Spinal cord (tissue), 10 donors: ENCODE measurements at places on chromosomes 1 and 21.

GRCh38 chr1:147549526-147549925 is 8.2 kb downstream of the BCL9 start:
- no peak for DNase-seq

DNA sequence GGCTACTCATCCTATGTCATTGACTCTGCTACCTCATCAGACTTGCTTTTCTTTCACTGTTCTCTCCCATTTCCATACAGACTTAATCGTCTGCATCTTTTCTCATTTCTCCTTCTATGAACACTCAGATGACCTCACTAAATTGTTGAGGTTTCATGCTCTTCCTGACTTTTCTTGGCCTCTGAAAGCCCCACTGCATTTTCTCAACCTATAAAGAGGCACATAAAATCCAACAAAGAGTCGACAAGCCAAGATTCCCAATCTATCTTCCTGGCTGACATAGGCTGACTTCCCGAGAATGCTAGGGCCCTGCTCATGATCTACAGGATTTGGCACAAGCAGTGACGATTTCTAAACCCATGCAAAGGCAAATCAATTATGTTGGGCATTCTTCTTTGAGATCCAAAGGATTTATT is 280.8 kb upstream of the DPYD start:
- DNase-seq, result peak; percentile 72

DNA sequence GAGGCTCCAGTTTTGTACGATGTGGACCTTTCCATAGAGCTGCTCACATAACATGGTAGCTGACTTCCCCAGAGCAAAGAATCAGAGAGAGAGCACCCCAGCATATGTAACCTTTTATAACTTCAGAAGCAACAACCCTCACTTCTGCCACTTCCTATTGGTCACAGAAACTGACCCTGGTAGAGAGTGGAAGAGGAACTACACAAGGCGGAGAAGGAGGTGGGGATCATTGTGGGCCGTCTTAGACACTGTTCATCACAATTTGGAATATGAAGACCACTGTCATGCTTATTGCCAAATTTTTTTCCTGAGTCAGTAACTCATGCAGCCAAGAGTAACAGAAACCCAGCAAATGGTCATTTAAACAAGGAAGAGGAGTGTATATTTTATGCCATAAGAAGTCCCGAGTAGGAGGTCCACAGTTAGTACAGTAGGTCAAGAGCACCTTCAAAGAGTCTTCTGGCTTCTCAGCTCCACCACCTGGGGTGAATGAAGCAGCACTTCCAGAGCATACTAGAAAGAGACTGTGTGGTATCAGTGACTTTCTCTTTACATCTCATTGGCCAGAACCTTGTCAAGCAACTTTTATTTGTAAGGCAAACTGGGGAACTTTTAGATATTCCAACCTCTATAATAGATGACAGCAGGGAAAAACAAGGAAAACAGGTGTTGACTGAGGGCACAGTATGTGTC is 71.8 kb downstream of the ODF2L start:
- no peak for DNase-seq

GRCh38 chr1:59645893-59646292 is 168.9 kb upstream of the HOOK1 start:
- DNase-seq, result no peak

- no peak for DNase-seq
These were observed 1092.2 kb downstream of the KCNT2 start for GRCh38 chr1:195516036-195516435.

GRCh38 chr1:42551180-42551579 is 88.1 kb downstream of the CCDC30 start:
- no peak for DNase-seq

- DNase-seq, result no peak
These were observed 188.4 kb upstream of the DMRTA2 start for GRCh38 chr1:50611675-50612074.

DNA sequence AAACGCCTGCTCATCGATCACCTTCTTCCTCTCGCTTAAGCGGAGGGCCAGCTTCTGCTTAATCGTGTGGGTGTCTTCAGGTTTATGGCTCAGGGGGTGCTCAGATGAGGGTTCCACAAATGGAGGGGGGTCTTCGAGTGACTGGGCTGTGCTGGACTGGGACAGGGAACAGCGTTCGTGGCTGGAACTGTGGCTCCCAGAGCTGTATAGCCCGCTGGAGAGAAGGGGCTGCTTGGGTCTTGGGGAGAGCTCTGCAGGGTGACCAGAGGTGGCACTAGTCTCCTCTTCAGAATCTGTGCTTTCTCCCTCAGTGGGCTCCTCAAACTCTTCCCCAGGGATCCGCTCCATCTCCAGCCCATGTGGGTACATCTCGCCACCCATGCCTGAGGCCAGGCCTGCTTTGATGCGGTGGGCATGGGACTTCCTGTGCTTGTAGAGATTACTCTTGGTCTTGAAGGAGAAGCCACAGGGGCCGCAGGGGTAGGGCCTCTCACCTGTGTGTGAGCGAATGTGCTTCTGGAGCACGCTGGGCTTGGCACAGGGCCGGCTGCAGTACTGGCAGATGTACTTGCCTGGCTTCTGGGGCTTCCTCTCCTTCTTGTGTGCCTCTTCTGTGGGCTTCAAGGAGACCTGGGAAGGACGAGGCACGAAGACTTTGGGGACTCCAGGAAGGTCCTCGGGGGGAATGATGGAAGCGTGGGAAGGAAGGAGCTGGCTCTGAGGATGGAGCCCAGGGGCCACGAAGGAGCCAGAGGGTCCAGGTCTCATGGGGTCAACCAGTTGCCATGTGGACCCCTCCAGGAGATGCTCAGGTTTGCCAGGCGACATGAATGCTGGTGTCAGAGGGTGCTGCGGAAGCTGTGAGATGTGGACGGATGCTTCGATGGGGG is 99.4 kb upstream of the EDN2 start:
- DNase-seq, result no peak

DNA sequence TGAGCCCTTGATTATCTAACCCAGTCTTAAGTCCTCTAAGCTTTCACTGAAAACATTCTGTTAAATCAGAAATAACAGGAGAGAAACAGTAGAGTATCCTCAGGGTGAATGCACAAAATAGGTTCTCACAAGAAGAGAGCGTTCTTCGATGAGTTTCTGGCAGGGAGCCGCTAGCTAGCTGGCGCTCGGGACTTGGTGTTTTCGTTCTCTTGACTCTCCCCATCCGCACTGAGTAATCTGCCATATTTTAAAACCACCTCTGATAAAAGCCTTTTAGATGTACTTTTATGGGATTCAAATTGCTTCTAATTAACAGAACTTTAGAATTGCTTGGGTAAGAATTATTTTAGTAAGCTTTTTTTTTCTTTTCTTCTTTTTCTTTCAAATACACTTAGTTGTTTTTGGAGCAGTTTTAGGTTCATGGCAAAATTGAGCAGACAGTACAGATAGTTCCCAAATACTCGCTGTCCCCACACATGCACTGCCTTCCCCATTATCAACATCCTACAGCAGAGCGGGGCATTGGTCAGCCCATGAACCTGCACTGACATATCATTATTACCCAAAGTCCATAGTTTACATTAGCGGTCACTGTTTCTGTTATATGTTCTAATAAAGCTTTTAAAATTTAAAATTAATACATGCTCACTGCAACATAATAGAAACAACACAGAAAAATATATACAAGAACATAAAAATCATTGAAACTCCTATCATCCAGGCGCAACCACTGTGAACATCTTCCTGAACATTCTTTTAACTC is 35.4 kb downstream of the PRDM2 start:
- no peak for DNase-seq

GRCh38 chr1:116982319-116983004 is 19.1 kb upstream of the CD101 start:
- DNase-seq, result no peak

GRCh38 chr1:77759071-77760028 is at the start of gene USP33:
TSS of gene USP33 (minus strand) at chr1:77759852. CDS start at chr1:77741697, 18,155 bp downstream.
- DNase-seq, result peak; percentile 74

- DNase-seq, result no peak
These were observed 142.5 kb downstream of the SYT2 start for GRCh38 chr1:202567738-202568137.

GRCh38 chr1:109905491-109905890 is 5.2 kb upstream of the CSF1 start:
- no peak for DNase-seq

DNA sequence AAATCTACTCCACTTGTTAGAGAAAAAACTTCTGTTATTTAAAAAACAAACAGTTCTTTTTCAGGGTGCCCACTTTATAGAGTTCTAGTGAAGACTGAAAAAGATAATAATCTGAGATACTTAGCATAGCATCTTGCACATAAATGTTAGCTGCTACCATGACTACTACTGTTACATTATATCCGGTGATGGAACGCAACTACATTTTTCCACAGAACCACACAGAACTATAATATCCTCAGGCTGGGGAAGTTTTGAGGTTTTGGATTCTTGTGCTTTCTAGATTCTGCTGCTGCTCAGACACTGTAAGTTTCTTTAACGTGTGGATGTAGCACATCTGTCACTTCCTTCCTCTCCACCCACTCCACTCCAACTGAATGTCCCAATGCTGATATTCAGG is 110.3 kb downstream of the PTPN14 start:
- DNase-seq, result no peak

DNA sequence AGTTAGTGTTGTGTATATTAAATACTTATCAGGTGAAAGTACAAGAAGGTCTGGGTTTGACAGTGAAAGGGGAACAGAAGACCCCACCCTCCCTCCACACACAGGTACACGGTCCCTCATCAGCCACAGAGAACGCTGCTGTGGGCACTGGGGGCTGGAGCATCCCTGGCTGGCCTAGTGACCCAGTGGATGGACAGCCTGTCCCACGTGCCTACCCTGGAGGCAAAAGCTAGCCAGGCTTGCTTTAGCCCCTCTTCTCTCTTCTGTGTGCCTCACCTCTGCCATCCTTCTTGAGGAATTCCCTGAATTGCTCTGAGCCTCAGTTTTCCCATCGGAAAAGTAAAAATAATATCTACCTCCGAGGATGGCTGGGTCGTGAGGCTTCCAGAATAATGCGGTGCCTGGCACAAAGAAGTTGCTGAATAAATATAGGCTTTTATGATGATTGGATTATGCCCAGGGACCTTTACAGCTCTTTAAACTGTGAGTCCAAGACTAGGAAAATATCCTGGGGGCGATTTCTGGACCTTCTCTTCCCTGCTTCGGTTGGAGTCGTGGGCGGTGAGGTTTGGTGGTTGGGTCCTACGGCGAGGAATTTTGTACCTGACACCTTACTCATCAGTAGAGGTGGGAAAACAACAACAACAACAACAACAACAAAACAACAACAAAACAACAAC is 918 bp downstream of the IFNLR1 start:
- DNase-seq, result no peak

GRCh38 chr1:164637461-164638375 is 78.7 kb downstream of the PBX1 start:
- DNase-seq, result peak; percentile 89

- DNase-seq, result no peak
These were observed 538.8 kb downstream of the LRRIQ3 start for GRCh38 chr1:73659136-73659535.

DNA sequence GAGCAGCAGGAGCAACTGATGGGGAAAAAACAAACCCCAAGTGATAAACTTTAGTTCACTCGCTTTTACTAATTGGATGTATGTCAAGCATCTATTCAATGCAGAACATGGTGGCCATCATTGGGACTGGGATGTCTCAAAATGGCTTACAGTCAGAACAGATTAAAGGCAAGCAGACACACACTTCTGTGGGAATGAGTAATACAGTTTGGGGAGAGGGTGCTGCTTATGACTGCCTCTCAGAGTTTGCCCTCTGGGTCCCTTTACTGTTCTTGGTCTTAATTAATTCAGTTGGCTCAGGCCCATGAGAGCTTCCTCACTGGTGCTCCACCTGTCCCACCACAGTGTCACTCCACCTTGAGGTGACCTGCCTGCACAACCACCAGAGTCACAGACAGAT is 119.5 kb downstream of the TBX19 start:
- DNase-seq, result no peak

DNA sequence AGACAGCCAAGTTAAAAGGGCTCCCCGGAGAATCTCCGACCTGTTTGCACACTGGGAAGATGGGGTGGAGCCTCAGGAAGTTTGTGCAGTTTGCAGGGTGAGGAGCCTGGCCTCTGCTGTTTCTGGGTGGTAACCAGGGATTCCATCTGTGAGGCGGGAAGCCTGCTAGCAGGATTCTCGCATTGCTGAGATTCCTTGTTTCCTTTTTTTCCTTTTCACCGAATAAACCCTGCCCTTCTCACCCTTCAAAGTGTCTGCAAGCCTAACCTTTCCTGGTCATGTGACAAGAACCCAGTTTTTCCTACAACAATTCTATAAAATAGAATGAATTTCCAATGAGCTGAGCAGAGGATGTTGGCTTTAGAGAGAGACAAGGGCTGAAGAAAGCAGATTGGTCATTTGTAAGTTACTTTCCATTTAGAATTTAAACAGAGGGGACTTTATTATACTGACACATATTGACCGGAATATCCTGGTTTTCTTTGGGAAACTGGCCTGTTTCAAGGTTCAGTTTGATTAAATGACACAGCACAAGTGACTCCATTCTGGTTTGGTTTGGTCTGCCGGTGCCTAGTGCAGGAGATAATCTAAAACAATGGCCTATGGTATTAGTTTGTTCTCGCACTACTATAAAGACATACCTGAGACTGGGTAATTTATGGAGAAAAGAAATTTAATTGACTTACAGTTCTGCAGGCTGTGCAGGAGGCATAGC is 48.7 kb upstream of the DNAH14 start:
- no peak for DNase-seq

- no peak for DNase-seq
These were observed 59.8 kb downstream of the TOR1AIP2 start for GRCh38 chr1:179817789-179818188.

DNA sequence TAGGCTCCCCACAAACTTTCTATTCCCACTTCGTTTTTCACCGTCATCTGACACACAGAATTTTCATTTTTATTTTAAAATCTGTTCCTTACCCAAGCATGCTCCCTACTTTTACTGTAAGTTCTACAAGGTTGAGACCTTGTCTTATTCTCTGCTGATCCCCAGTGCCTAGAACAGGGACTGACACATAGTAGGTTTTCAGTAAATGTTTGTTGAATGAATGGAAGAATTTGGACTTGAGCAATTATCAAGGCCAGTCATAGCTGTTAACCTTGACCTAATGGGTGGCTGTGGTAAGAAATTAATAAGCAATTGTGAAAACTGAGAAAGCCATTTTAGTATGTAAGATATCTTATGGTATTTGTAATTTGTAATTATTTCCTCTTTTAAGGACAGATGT is 71.1 kb downstream of the LAMC1 start:
- no peak for DNase-seq

GRCh38 chr1:155184835-155185782 is 11.5 kb downstream of the TRIM46 start:
- no peak for DNase-seq

DNA sequence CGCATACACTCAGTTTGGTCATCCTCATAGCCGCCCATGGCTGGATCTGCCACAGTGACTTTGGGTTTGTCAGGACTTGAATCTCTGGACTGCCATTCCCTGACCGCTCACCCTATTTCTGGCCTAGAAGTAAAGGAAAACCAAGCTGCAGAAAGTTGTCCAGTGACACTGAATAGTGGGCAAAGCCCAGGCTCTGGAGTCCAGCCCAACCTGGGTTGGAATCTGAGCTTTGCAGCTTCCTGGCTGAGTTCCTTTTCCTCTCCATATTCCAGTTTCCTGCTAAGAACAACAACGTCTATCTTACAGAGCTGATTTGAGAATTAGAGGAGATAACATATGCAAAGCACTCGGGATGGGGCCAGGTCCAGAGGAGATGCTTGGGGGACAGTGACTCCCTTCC is 15.6 kb upstream of the EIF4G3 start:
- no peak for DNase-seq
